ENCODE measurements at places on chromosomes 7 and 10. TPM values are rescaled to one million over a fixed set of nuclear protein-coding genes. Genes with fewer than 3 reads are reported as not detected.

- no peaks in the 10 kb centered on the region for H3K36me3 ChIP-seq
- H3K27ac ChIP-seq: no peak overlapping the region
- no peak overlapping the region for H3K4me3 ChIP-seq
- peaks cover 6% of the 10 kb centered on the region for H3K4me1 ChIP-seq
Observed at GRCh38 chr10:113519681-113520115, 33.2 kb upstream of the HABP2 start.

- no peak overlapping the region for H3K4me3 ChIP-seq
- peak; percentile 56 for DNase-seq
- no peak overlapping the region for H3K27ac ChIP-seq
- peaks cover 10% of the 10 kb centered on the region for H3K4me1 ChIP-seq
- H3K36me3 ChIP-seq: peaks cover 25% of the 10 kb centered on the region
Observed at GRCh38 chr7:5210751-5211338, 20.8 kb downstream of the WIPI2 start.

- H3K4me3 ChIP-seq: no peak overlapping the region
- no peaks in the 10 kb centered on the region for H3K4me1 ChIP-seq
- no peaks in the 10 kb centered on the region for H3K27me3 ChIP-seq
- DNase-seq: no peak
- no peaks in the 10 kb centered on the region for H3K36me3 ChIP-seq
Observed at GRCh38 chr10:71530781-71531180, 134.1 kb downstream of the CDH23 start.

APBB1IP gene
- total RNA-seq: 3.5 TPM

DNA sequence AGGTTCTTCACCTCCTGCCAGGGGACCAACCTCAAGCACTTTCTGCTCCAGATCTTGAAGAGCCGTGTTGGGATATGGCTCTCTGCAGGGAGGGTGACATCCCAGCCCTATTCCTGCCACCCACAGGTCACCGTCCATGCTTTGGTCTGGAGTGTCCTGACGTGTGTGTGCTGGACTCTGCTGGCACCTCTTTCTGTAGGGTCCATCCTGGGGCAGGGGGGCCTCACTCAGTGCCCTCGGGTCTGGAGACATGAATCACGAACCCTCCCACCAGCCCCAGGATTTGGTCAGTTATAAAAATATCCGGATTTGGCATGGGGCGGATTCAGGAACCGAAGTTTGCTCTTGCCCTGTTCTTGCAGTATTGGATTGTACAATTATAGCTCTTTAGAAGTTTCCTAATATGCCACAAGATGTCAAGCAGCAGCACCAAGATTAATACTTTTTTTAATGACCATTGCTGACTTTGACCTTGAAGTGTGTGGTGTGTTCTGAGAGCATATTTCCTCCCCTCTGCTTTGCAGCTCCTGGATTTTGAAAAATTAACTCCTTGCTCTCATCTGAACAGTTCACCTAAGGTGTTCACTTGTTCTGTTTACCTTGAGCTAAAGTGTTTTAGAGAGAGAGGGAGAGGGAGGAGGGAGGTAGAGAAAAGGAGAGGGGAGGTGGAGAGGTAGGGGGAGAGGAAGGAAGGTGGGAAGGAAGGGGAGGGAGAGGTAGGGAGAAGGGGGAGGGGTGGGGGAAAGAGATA, 95.4 kb upstream of the SHH start:
- no peaks in the 10 kb centered on the region for H3K27me3 ChIP-seq
- H3K36me3 ChIP-seq: no peaks in the 10 kb centered on the region
- H3K4me3 ChIP-seq: no peak overlapping the region
- DNase-seq: no peak
- no peaks in the 10 kb centered on the region for H3K4me1 ChIP-seq

DNA sequence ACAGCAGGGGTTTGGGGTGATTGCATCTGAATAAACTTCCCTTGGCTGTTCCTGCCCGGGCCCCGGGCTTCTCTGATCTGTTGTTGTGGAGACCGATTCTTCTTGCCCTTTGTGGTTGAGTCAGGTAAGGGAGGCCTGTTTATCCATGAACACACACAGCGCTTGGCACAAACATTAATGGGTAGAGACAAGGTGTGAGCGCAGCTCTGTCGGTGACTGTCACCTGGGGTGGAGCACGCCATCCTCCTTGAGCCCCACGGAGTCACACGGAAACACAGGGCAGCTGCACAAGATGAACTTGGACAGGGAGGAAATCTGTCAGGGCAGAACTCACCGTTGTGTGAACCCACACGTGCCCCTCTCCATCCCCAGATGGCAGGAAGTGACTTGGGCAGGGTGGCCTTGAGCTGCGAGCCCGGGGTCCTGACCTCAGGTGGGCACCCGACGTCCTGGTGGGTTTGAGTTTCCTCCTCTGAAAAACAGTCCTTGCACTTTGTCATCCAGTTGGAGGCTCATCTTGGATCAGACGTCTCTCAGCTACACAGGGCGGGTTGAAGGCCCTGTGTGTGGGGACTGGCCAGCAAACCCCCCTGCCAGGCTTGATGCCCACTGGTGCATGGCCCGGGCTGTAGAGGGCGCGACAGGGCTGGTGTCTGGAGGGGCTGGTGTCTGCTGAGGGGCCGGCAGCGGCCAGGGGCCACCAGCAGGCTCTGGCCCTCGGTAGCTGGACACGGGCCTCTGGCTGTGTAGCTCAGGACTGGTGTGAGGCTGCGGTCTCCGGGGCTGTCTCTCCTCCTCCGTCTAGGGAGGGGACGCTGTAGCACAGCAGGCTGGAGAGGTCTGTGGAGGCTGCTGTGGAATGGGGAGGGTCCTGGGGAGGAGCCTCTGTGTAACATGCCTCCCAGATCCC, 24.2 kb upstream of the SHH start:
- H3K27ac ChIP-seq: no peak overlapping the region
- H3K4me3 ChIP-seq: no peak overlapping the region
- no peaks in the 10 kb centered on the region for H3K36me3 ChIP-seq
- DNase-seq: peak; percentile 46

GRM3 gene
- not detected for total RNA-seq

MYO1G gene
- total RNA-seq: 1.1 TPM

ANKRD30A gene
- total RNA-seq: not detected

DNA sequence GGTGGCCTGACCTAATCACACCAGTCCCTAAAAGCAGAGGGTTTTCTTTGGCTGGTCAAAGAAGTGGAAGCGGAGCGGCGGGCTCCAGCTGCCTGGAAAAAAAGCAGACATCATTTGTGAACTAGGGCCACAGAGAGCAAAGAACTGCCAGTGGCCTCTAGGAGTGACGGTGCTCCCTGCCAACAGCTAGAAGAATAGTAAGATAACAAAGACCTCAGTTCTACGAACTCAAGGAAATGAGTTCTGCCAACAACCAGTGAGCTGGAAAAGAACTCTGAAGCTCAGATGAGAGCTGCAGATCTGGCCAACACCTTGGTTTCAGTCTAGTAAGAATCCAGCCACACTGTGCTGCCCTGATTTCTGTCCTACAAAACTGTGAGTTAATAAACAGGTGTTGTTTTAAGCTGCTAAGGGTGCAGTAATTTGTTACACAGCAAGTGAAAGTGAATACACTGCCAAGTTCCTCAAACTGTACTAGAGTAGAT, 178.0 kb downstream of the SRPK2 start:
- H3K36me3 ChIP-seq: no peaks in the 10 kb centered on the region
- no peak for DNase-seq
- peaks cover 22% of the 10 kb centered on the region for H3K4me1 ChIP-seq
- H3K27ac ChIP-seq: peak overlapping the region; percentile 37
- H3K27me3 ChIP-seq: no peaks in the 10 kb centered on the region

GRCh38 chr7:146146831-146147486, 30.4 kb downstream of the CNTNAP2 start:
- no peak overlapping the region for H3K4me3 ChIP-seq
- DNase-seq: no peak
- no peaks in the 10 kb centered on the region for H3K36me3 ChIP-seq
- H3K27ac ChIP-seq: no peak overlapping the region

C1QL3 gene
- not detected for total RNA-seq

DNA sequence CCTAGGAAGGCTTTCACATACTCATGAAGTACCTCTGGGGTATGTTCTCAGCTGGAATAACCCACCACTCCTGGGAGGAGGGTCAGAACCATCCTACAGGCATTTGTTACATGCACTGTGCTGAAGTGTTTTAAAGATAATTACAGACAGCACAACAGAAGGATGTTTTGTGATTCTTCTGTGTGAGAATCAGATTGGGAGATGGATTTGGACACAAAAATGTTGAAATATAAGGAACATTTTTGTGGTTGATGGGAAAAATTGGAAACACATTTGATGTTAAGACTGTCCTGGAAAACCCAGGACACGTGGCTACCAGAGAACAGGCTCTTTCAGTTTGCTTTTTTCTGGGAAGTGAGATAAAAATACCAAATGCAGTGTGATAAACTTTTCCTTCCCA, 61.4 kb downstream of the BICC1 start:
- no peak overlapping the region for H3K4me3 ChIP-seq
- no peaks in the 10 kb centered on the region for H3K27me3 ChIP-seq
- peaks cover 7% of the 10 kb centered on the region for H3K4me1 ChIP-seq
- no peak for DNase-seq
- no peak overlapping the region for H3K27ac ChIP-seq

DNA sequence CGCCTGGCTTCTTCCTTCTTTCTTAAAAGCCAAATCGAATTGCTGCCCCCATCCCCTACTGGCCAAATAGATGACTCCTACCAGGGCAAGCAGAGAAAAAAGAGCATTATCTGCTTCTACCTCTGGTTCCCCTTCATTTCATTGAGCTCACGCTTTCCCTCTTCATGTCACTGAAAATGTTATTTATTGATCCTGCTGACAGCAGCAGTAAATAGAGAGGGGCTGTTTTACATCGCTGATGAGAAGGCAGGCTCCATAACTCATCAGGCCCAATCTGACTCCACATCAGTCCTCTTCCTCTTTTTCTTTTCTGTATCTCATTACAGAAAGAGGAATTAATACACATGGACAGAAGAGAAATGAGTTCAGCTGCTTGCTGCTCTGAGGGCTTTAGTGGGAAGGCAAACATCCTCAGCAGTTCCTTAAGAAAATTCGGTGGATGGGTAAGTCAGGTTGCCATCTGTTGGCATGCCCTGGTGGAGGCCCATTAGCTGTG, 904.1 kb downstream of the KCNMA1 start:
- H3K4me3 ChIP-seq: no peak overlapping the region
- H3K27me3 ChIP-seq: no peaks in the 10 kb centered on the region
- H3K36me3 ChIP-seq: no peaks in the 10 kb centered on the region
- no peaks in the 10 kb centered on the region for H3K4me1 ChIP-seq

GRCh38 chr7:41758321-41758720, 55.4 kb upstream of the INHBA start:
- H3K27ac ChIP-seq: no peak overlapping the region
- no peak overlapping the region for H3K4me3 ChIP-seq
- no peak for DNase-seq
- H3K4me1 ChIP-seq: no peaks in the 10 kb centered on the region

IFIT2 gene
- total RNA-seq: 3.6 TPM

DNA sequence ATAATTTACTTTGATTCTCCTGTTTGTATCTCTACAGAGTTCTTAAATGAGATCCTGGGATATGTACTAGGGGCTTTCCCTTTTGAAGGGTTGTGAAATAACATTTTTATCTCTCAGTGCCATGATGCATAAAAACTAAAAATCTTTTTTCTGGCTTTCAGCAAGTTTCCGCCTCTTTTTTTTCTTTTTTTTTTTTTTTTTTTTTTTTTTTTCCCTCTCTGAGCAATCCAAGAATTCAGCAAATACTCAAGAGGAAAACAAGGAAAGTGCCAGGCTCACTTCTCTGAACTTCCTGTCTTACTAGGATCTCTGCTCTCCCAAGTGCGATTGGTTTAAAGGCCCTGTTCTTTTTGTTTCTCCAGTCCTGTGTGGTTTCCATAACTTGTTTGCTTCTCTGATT, 79.9 kb downstream of the HYCC1 start:
- no peak overlapping the region for H3K27ac ChIP-seq
- H3K4me3 ChIP-seq: no peak overlapping the region
- H3K36me3 ChIP-seq: no peaks in the 10 kb centered on the region
- peaks cover 10% of the 10 kb centered on the region for H3K4me1 ChIP-seq
- DNase-seq: no peak

- no peak overlapping the region for H3K27ac ChIP-seq
- no peak overlapping the region for H3K4me3 ChIP-seq
Observed at GRCh38 chr7:81873559-81873958, 103.7 kb upstream of the HGF start.

NUPR2 gene
- total RNA-seq: not detected

DNA sequence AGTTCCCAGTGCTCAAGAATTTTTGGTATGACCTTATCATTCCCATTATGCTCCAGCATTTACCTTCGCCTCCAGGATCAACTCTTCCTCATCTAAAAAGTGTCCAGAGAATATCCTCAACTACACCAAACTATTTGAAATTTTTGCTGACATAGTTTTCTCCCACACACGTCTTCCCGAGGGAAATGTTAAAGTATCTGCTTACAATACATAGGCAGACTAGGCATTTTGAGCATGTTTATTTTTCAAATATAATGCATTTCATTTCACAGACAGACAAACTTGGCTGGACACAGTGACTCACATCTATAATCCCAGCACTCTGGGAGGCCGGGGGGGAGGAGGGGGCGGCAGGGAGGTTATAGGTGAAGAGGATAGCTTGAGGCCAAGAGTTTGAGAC, 177.1 kb upstream of the TRIM24 start:
- no peaks in the 10 kb centered on the region for H3K4me1 ChIP-seq
- no peak overlapping the region for H3K27ac ChIP-seq
- no peaks in the 10 kb centered on the region for H3K36me3 ChIP-seq
- DNase-seq: no peak
- H3K4me3 ChIP-seq: no peak overlapping the region
- H3K27me3 ChIP-seq: no peaks in the 10 kb centered on the region

DNA sequence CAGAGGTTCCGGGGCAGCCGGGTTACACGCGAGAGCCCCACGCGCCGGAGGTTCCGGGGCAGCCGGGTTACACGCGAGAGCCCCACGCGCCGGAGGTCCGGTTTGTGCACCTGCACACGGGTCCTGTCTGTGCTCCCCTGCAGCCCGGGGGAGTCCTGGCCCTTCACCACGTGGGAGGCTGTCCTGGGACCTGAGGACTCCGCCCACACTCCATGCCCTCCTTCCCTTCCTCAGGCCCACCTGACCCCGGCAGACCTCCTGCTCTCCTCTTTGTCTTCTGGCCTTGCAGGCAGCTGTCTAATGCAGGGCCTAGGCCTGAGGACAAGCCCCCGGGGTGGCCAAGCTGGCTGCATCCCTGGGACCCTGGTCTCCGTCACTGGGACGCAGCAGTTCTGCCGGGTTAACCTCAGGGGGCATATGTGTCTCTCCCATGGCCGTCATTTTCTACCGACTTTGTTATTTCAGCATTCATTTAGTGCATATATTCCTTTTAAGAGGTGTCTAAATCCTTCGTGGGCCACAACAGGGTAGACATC, 374.6 kb downstream of the DNAJB6 start:
- no peak for DNase-seq
- no peaks in the 10 kb centered on the region for H3K4me1 ChIP-seq
- no peak overlapping the region for H3K4me3 ChIP-seq
- no peaks in the 10 kb centered on the region for H3K27me3 ChIP-seq
- H3K27ac ChIP-seq: no peak overlapping the region

GRCh38 chr10:103231047-103231551, 14.6 kb upstream of the RPEL1 start:
- H3K27me3 ChIP-seq: no peaks in the 10 kb centered on the region
- H3K4me1 ChIP-seq: peaks cover 25% of the 10 kb centered on the region

DNA sequence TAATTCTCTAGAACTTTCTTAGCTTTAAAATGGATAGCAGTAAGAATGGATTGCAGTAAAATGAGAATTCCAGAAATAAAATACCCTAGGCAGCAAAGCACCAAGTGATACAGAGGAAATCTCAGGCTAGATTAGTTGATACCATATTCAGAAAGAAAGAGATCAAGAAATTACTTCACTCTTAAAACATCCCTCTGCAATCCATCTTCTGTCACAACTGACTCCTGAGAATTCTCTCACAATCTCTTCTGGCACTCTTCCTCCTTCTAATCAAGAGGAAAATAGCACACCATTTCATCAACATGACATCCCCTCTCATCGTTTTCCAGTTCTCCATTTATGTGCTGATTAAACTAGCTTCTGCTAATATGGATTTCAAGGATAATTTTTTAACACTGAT, 42.2 kb upstream of the LAMB1 start:
- H3K27ac ChIP-seq: peak overlapping the region; percentile 20
- H3K4me1 ChIP-seq: peaks cover 11% of the 10 kb centered on the region
- H3K4me3 ChIP-seq: no peak overlapping the region
- no peaks in the 10 kb centered on the region for H3K27me3 ChIP-seq
